ENCODE measurements at places on chromosomes 3 and 15. TPM values are rescaled to one million over a fixed set of nuclear protein-coding genes. Genes with fewer than 3 reads are reported as not detected.

DNA sequence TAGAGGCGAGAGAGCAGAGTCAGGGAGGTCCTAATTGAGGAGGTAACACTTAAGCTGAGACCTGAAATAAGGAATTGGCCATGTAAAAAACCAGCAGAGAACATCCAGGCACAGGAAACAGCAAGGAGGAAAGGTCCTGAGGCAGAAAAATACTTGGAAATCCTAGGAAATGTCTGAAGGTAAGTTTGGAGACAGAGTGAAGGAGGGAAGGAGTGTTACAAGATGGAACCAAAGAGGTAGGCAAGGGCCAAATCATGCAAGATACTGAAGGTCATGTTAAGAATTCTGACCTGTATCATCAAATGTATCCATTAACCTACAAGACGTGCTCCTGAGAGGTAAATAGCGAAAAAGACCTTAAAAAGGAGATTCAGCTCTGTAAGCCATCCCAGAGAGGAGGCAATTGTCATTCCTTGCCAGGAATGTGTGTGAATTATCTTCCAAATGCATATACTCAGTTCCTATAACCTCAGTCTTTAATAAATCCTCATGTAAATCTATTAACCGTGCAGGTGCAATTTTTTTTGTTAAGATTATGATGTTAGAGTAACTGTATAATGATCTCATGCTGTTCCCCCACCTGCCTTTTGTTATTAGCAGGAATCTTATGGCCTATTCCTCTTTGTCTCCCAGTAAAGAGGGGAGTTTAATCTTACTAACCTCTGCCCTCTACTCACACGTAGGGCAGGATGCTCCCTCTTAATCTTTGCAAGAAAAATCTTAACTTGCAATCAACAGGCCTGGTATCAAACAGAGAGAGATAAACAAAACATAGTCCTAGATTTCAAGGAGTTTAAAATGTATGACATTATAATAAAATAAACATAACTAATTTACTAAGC, 166.9 kb downstream of the ULK4 start:
- DNase-seq = no peak

DNA sequence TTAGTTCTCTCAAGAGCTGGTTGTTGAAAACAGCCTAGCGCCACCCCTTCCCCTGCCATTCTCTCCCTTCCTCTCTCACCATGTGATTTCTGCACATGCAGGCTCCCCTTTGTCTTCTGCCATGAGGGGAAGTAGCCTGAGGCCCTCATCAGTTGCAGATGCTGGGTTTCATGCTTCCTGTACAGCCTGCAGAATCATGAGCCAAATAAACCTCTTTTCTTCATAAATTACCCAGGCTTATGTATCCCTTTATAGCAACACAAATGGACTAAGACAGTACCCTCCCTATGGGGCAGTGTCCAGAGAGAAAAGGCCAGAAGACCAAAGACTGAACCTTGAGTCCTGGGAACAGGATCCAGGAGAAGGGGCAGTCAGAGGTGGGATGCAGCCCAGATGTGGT, 54.7 kb downstream of the CLEC3B start:
- DNase-seq = no peak

Gene FOXB1
- total RNA-seq = not detected

Gene DZIP1L
- 10.7 TPM for total RNA-seq

Measured in pancreas (tissue), 10 donors.